Stimulated activated CD8-positive, alpha-beta memory T cell treated with anti-CD3 and anti-CD28 coated beads, Interleukin-15, amount 100 ng/mL, for 24 hours (primary cell): ENCODE measurements at places on chromosomes 1 and 21.

- DNase-seq, result no peak
Measured at GRCh38 chr1:92623187-92623778, 136.6 kb upstream of the GFI1 start.

GRCh38 chr1:31482482-31483011 lies 69.5 kb downstream of the SERINC2 start:
- DNase-seq, result no peak

DNA sequence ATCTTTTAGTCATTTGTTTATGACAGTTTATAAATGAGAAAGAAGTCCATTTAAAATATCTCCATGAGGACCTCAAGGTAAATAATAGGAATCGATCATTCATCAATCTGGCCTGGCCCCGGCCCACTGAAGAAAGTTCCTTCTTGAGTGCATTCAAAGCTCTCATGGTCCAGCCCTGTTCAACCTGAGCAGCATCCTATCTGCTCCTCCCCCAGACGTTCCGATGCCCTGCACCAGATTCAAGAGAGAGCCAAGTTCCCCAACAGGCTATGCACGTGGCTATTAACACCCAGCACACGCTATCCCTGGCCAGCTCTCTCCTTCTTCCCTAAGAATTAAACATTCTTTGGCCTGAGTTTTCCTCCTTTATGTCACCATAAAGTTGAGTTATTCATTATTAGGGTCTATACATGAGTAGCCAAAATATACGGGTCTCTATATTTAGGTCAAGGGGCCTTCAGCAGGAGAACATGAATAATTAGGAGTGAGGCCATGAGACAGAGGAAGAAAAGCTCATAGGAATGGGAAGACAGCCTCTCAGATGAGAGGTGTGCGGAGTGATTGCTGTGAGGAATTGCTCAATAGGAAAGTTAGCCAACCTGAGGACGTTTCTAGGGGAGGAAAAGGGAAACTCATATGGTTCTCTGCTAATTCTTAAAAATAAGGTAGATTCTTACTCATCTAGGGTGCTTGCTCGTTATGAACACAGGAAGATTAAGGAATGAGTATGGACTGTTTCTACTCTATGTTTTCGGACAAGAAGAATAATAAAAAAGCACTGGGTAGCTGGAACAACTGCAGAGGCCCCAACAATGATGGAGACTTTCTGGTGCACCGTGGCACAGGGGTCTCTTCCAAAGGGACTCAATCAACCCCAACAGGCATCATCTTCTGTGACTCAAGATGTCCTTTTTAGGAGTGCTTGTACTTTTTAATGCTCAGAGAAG lies 23.6 kb downstream of the RUNX1 start:
- DNase-seq, result no peak

DNA sequence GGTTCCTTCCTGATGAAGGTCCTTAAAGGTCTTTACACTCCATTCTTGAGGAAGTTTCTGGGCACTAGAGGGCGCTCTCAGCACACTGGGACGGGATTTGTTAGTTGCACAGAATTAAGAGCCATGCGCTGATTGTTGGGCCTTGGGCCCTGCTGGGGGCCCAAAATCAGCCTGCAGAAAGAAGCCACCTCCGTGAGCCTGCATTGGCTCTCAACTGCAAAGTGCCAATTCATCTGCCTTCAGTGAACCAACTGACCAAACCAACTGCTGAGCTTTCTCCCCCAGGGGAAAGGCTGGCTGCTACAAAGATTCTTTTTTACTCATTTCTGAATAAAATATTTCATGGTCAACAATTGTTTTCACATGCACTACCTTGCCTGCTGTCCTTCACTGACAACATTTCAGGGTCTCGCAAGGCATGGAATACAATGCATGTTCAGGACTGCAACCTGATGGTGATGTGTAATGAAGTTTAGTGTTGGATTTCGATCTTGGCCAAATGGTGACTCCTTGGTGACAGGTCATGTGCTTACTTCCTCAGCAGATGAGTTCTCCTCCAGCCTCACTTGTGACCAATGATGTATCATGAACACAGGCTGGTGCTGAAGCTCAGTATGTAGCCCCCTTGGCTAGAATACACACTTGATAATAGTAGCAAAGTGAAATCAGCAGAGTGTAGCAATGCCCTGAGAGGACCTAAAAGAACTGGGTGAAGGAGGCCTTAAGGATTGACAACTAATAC lies 45.7 kb upstream of the PRDX6 start:
- DNase-seq, result peak; percentile 81

DNA sequence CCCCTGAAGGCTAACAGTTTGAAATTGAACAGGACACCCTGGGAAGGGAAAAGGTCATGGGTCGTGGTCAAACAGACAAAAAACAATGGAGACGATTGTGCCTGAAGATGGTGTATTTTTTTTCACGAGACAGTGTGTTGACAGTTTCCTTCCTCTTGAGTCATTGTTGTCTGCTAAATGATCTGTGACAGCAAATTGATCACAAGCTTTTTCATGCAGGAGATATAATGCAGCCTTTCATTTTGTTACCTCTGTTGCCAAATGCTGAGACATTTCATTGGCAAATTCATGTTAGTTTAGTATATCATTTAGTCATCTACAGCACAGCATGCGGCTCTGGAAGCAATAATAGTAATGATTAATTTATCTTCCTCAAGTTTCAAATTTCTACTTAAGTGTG lies 27.7 kb downstream of the UBE2U start:
- no peak for DNase-seq

- DNase-seq, result no peak
Measured at GRCh38 chr1:39905172-39905571, 3.5 kb upstream of the MYCL start.

- DNase-seq, result no peak
Measured at GRCh38 chr1:181499825-181500224, 16.5 kb downstream of the CACNA1E start.

GRCh38 chr1:210397252-210397651 lies 68.5 kb downstream of the HHAT start:
- no peak for DNase-seq

DNA sequence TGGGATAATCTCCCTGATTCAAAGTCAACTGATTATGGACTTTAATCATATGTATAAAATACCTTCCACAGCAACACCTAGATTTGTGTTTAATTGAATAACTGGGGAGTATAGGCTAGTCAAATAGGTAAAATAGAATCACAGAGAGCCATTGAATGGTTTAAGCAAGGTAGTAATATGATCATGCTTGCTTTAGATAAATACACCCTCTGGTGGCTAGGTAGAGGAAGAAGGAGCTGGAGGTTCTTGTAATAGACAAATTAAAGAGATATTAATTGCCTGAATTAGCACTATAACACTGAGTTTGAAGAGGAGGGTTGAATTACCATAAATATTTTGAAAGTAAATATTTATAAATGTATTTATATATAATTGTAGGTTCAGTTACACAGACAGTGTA lies 40.3 kb downstream of the DIRAS3 start:
- no peak for DNase-seq

- DNase-seq, result no peak
Measured at GRCh38 chr1:28341591-28341990, 12.8 kb downstream of the MED18 start.

- DNase-seq, result no peak
Measured at GRCh38 chr1:176051402-176051801, 155.7 kb downstream of the COP1 start.

GRCh38 chr1:215600258-215600792 lies 33.2 kb downstream of the KCTD3 start:
- DNase-seq, result no peak

GRCh38 chr1:234608025-234608910 lies 1.7 kb downstream of the IRF2BP2 start:
- peak; percentile 31 for DNase-seq

DNA sequence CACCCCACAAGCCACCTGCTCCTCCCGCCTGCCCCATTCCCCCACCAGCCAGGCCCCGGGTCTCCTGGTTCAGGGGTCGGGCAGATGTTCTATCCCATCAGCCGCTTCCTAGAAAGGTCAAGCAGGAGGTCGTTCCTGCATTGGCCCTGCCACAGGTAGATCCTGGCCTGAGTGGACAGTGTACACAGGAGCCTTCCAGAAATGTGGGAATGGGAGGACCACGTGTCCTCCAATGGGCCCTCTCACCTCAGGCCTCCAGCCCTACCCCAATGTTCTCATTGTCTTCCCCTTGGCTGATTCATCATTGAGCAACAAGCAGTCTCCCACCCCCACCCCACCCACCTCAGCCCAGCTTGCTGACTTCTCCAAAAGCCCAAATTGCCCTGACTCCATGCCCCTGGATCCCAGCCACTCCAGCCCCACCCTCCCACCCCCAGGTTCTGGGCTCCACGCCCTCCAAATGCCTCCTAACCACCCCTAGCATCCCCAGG lies 2.1 kb downstream of the S100A16 start:
- DNase-seq, result no peak

DNA sequence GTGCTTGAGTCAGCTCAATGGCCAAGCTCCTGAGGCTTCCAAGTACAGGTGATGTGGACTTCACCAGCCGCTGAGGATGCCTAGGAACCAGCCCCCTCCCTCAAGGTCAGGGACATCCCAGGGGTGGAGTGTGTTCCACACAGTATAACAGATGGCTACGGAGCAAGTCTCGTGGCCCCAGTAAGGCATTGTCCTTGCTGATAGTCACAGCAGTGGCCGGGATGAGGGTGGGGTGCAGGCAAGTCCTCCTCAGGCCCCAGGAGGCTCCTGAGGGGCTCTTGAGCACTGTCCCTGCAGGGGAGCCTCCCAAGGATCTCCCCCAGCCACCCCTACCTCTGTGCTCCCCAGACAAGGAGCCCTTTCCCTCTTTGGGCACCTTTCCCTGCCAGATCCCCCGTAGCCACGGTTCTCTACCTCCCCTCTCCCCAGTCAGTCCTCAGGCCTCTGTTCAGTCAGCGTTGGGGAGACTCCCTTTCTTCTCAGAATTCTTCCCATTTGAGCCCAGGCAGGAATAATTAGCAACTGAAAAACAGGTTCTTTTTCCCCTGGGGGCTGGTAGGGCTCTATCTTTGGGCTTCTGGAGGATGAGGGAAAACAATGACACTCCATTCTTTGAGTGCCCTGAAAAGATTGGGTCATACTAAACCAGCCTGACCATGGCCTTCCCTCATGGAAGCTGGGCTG lies 7.1 kb upstream of the THEM5 start:
- DNase-seq, result no peak

DNA sequence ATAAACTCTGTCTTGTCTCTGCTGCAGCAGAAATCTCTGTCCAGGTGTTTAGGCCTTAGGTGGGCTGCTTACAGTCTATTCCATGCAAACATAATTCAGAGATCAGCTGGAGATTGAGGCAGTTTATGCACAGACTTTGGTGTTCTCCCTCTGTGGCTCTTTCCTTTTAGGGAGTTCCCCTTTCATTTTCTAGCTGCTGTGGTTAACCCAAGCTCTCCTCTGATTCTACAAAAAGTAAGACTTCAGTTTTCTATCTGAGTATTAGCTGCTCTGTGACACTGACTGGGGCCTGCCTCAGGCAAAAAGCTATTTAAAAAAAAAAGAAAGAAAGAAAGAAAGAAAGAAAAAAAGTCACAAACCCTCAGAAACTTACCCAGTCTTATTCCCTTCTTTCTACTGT lies 211.1 kb downstream of the CAMTA1 start:
- DNase-seq, result no peak

GRCh38 chr1:103162360-103162759 lies 54.0 kb upstream of the COL11A1 start:
- no peak for DNase-seq

- DNase-seq, result no peak
Measured at GRCh38 chr1:33296082-33296458, 24.8 kb downstream of the A3GALT2 start.

DNA sequence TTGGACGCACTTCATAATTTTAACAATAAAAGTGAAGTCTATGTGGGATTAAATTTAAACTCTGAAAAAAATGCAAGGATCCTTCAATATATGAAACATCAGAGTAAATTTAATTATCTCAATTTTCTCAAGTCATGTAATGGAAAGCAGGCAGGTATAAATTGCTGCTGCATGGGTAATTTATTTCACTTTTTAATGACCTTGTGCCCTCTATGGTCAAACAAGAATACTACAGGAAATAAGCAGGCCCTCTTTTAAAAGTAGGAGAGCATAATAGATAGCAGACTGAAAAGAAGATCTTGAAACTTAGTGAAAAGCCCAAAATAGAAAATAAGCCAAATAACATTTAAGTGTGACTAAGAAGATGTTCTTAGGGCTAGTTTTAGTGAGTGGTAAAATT lies 22.9 kb downstream of the BCAS2 start:
- DNase-seq, result no peak

GRCh38 chr1:195898373-195898772 lies 709.9 kb downstream of the KCNT2 start:
- no peak for DNase-seq

GRCh38 chr1:206653715-206654459 lies 18.6 kb downstream of the DYRK3 start:
- no peak for DNase-seq

DNA sequence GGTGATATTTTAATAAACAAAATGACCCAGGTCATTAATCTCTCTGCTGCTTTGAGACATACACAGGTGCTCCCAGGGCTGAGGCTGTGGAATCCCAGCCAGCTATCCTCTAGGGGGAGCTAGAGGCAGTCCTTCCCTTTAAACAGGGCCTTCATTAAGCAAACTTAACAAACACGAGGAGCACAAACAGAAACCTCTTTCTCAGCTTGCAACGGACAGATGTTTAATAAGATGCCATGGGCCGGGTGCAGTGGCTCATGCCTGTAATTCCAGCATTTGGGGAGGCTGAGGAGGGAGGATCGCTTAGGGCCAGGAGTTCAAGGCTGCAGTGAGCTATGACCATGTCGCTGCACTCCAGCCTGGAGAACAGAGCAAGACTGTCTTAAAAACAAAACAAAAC lies 106.7 kb downstream of the HIVEP3 start:
- DNase-seq, result no peak

GRCh38 chr21:40681164-40681859 lies 165.6 kb downstream of the DSCAM start:
- no peak for DNase-seq

DNA sequence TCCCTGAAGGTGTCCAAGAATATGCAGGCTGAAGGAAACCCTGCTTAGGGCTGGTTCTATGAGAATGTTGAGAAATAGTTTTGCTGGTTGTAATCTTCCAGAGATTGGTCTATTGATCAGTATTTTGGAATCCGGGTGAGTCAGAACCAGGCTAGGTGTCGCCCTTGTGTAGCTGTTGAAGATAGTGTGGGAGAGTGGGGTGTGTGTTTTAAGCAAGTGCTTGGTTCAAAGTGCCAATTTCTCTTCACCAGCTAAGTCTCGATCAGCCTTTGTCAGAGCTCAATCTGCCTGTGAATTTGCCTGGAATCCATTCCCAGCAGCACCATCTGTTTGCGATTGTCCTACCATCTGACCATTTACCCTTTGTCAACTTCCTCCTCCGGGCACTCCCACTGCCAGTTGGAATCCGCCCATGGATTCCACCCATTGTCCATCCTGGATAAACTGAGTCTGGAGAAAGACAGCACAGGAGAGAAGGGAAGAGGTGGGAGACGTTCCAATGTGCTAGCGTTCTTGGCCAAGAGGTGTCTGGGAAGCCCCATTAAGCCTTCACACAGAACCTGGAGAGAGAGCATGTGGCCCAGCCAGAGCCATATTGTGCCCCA lies 59.4 kb upstream of the CYP2J2 start:
- DNase-seq, result no peak

- no peak for DNase-seq
Measured at GRCh38 chr1:238681451-238681850, 704.9 kb upstream of the CHRM3 start.
